Smooth muscle cell of bladder (primary cell): ENCODE measurements at places on chromosomes 4 and X. TPM values are rescaled to one million over a fixed set of nuclear protein-coding genes. Genes with fewer than 3 reads are reported as not detected.

The F11 gene
- total RNA-seq, result not detected in 2 replicates

The ITIH6 gene
- not detected in 2 replicates for total RNA-seq

The TCEANC gene
- 3.6 and 4.2 TPM in 2 replicates for total RNA-seq

The STATH gene
- 0.14 TPM in 1 of 2 replicates, not detected in the other for total RNA-seq

The SPANXC gene
- total RNA-seq, result not detected in 2 replicates

The PABPC4L gene
- total RNA-seq, result 0.14 and 1.5 TPM in 2 replicates

The NEIL3 gene
- total RNA-seq, result 1.3 and 1.8 TPM in 2 replicates

The ERAS gene
- total RNA-seq, result not detected in 2 replicates

The ZNF595 gene
- total RNA-seq, result 7.1 and 7.6 TPM in 2 replicates

The DCAF12L1 gene
- not detected in 2 replicates for total RNA-seq

The BEX2 gene
- total RNA-seq, result 0.83 and 1.3 TPM in 2 replicates

The RHOXF2 gene
- total RNA-seq, result not detected in 2 replicates

The FHDC1 gene
- 0.18 and 0.28 TPM in 2 replicates for total RNA-seq

The GLRA3 gene
- total RNA-seq, result 0.14 TPM in 1 of 2 replicates, not detected in the other

The DGAT2L6 gene
- total RNA-seq, result not detected in 2 replicates

The DIPK2B gene
- 0.18 TPM in 1 of 2 replicates, not detected in the other for total RNA-seq
